ENCODE measurements at places on chromosomes 3 and 15. TPM values are rescaled to one million over a fixed set of nuclear protein-coding genes. Genes with fewer than 3 reads are reported as not detected.

DNA sequence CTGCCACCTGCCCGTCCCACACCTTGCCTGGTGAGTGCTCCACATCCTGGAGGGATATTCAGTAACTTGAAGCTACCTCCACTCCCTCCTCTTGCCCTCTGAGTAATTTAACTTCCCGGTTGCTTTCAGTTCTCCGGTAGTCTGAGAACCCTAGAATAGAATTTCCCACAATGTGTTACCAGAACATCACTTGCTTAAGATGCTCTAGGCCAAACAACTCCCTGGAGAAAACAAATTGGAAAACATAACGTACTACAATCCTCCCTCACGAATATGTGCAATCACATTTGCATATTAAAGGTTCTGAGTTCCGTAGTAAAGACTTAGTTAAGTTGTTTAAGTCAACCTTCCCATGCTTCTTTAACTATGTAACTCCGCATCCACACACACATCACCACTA, 44.8 kb downstream of the SLCO2A1 start:
- no peaks in the 10 kb centered on the region for H3K27me3 ChIP-seq
- H3K4me1 ChIP-seq, result no peaks in the 10 kb centered on the region
- H3K4me3 ChIP-seq, result no peak overlapping the region
- DNase-seq, result no peak

Gene GP5
- total RNA-seq, result 0.16 TPM

GRCh38 chr3:122603056-122603455, 25.6 kb downstream of the PARP15 start:
- H3K27ac ChIP-seq, result no peak overlapping the region
- no peaks in the 10 kb centered on the region for H3K4me1 ChIP-seq
- no peak overlapping the region for H3K4me3 ChIP-seq
- H3K36me3 ChIP-seq, result no peaks in the 10 kb centered on the region
- no peak for DNase-seq

DNA sequence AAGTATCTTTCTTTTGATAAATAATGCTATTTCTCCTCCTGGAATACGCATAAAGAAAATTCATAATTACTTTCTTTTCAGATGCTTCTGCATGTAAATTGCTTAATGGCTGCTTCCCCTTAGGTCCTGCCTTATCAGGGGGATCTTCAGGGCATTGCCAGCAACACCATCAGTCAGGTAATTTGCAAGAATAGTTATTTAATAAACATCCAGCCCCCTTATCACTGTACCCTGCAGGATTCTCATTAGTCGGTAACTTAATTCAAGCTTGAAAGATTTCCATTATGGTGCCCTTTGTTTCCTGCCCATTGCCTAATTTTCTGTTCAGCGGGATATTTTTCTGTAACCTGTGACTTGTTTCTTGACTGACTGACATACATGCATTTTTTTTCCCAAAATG, 414.5 kb downstream of the MFSD1 start:
- H3K27me3 ChIP-seq, result no peaks in the 10 kb centered on the region
- H3K4me3 ChIP-seq, result no peak overlapping the region
- H3K27ac ChIP-seq, result no peak overlapping the region

Gene ATP8B4
- total RNA-seq, result 9.5 TPM
